ENCODE measurements at places on chromosomes 5 and 9.

DNA sequence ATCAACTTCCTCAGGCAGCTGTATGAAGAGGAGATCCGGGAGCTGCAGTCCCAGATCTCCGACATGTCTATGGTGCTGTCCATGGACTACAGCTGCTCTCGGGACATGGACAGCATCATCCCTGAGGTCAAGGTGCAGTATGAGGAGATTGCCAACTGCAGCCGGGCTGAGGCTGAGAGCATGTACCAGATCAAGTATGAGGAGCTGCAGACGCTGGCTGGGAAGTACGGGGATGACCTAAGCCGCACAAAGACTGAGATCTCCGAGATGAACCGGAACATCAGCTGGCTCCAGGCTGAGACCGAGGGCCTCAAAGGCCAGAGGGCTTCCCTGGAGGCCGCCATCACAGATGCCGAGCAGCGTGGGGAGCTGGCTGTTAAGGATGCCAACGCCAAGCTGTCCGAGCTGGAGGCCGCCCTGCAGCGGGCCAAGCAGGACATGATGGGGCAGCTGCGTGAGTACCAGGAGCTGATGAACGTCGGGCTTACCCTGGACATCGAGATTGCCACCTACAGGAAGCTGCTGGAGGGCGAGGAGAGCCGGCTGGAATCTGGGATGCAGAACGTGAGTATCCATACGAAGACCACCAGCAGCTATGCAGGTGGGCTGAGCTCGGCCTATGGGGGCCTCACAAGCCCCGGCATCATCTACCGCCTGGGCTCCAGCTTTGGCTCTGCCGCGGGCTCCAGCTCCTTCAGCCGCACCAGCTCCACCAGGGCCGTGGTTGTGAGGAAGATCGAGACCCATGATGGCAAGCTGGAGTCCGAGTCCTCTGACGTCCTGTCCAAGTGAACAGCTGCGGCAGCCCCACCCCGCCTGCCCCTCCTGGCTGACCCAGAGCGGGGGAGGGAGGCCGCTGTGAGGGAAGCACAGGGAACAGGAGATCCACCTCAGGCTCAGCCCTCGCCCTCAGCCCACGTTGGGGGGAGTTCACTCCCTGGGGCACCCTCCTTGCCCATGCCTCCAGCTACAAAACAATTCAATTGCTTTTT lies 84.0 kb downstream of the SEC61B start:
- no peak for DNase-seq

- no peak for DNase-seq
Observed at GRCh38 chr5:74578356-74579044, 62.0 kb downstream of the ENC1 start.

DNA sequence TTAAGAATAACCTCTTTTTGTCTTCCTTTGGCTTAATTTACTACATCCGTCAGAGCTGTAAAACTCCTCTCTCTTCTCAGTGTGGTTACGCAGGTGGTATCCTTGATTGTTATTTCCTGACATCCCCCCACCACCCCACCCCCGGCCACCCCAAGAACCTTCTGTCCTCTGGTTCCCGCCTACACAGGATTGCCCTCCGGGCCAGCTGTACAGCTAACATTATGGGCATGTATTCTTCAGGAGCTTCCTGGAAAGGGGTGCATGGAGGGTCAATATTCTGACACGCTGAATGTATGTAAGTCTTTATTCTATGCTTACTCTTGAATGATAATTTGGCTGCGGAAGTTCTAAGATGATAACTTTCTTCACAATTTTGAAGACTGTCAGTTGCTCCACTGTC lies 13.0 kb upstream of the ANP32B start:
- DNase-seq, result no peak

GRCh38 chr9:137236936-137237421 lies 4.1 kb upstream of the TUBB4B start:
- DNase-seq, result no peak

DNA sequence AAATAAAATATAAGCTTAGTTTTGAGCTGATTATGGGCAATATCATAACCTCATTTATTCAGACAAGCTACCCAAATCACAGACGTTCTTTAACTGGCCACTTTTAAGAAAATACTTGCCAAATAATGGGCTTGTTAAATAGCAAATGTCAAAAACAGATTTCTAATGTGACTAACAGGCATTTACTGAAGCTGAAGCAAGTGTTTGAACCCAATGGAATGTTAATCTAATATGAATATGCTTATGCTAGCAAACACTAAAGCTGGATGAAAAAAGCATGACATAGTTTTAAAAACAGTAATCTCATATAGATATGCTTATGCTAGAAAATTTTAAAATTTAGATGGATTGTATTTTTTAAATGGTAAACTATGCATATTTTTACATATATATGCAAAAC lies 411.6 kb upstream of the PTGER4 start:
- DNase-seq, result no peak

DNA sequence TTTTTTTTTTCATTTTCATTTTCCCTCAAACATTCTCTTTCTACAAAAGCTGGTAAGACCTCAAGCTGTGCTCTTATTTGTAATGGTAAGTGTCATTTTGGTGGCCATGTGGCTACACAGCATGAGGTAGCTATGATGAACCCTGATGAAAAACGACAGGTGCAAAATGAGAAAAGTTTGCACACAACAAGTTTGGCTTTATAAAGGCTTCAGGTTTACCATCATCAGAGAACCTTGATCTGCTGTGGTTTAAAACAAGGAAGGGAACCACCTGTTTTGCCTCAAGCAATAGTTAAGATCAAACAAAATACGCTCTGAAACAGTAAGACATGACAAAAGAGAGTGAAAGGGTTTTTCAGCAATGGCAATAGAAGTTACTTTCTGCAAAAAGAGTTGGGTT lies 1124.6 kb upstream of the ACO1 start:
- DNase-seq, result peak; percentile 64
